Fibroblast of upper back skin (primary cell): ENCODE measurements at places on chromosomes 12 and 14.

GRCh38 chr14:50835280-50835679, 4.3 kb upstream of the NIN start:
- peak; percentile 67 for DNase-seq

DNA sequence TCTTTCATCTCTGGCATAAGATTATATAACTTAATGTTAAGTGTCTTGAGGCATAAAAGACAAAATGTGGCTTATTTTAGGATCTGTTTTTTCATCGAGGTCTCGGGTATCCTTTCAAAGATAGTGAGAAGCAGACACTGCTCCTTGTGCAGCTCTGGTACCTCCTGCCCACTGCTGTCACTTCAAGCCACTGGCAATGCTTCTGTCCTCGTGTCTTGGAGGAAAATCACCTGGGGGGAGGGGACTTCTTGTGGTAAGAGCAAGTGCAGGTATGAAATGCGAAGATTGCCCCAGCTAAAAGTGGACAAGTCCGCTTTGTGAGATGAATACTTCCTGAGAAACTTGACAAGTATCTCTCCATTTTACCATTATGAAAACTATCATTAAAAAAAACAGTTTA, 37.8 kb upstream of the DYNC1H1 start:
- DNase-seq, result no peak

DNA sequence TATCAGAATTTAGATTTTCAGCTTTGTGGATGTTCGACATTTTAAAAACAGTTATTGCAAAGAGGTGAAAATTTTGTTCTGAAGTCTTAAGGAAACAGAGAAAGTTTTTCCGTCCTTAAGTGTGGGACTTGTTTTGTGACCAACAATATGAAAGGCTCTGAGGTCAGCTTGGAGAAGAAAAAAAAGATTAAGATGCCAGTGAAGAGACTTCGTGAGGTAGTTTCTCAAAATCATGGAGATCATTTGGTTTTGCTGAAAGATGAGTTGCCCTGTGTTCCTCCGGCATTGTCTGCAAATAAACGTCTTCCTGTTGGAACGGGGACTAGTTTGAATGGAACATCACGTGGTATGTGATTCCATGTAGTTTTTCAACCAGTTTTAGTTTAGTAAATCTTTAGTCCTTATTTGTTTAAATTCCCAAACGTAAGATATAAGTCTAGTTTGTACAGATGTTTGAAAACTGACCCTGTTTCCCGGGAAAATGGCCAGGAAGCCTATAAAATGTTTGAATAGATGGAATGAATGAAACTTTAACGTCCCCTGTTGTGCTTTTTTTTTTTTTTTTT, 682 bp downstream of the KIAA0586 start:
- DNase-seq, result peak; percentile 46

DNA sequence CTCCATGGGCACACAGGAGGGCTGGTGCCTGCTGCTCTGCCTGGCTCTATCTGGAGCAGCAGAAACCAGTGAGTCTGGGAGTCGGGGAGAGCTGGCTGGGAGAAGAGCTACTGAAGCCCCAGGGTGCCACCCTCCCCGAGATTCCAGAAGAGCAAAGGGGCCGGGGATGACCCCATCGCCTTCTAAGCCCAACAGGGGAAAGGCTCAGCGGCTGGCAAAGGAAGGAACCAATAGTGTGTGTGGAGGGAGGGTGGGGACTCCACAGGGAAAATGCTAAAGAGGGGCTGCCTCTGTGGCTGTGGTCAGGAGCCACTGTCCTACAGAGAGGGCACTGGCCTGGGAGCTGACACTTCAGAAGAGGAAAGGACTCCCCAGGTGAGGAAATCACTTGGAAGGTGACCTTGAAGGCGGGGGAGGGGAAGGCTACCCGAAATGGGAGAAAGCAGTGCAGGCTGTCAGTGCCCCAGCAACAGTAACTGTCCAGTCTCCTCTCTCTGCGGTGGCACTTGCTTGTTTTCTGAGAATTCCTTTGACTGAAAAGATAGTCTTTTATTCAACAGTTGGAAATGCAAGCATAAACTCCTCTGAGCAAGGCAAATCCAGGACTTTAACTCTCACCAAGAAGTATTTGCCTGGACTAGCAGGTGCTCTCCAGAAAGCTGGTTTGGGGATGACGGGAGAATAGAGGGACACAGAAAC, 552 bp downstream of the TAPBPL start:
- peak; percentile 7 for DNase-seq

DNA sequence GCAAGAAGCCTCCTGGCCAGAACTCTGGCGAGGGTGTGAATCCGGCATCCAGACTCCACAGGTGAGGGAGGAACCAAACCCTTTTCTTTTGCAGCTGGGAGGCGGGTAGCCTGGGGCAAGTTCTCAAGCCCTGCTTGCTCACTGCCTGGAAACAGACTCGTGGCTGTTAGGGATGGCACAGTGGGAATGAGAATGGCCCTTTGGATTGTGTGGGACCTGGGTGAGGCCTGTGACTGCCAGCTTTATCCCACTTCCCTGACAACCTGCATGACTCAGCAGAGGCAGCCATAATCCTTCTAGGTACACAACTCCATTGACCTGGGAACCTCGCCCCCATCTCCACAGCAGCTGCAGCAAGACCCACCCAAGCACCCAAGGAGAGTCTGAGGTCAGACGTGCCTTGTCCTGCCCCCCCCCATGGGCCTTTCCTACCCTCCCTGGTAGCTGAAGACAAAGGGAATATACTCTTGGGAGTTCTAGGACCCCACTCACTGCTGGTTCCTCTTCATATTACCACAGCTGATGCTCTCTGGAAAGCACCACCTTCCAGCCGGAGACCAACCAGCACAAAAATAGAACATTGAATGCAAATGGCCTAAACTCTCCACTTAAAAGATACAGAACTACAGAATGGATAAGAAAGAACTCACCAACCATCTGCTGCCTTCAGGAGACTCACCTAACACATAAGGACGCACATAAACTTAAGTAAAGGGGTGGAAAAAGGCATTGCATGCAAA, 5.1 kb upstream of the GPR33 start:
- no peak for DNase-seq

DNA sequence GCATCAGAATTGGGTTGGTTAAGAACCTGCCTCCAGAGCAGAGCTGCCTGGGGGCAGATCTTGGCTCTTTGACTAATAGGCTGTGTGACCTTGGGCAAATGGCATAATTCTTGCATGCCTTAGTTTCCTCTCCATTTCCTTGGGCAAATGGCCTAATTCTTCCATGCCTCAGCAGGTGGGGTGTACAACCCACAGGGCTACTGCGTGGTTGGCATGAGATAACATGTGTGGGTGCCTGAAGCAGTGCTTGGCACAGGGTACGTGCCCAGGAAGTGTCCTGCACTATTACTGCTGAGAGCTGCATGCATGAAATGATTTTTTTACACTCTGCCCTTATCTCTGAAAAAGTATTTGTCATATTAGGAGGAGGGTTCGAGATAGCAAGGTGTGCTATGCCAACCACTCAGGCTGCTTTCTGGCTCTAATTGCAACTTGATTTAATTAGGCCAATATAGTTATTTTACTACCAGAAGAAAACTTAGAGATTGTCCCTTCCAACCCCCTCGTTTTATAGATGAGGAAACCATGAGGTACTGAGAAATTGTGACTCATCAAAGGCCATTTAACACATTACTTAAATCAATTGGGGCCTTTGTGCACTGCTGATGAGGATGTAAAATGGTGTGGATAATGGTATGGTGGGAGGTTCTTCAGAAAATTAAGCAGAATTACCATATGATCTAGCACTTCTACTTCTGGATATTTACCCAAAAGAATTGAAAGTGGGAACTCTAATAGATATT, 161.6 kb upstream of the HIF1A start:
- DNase-seq, result no peak

- peak; percentile 79 for DNase-seq
Observed at GRCh38 chr12:47307680-47308399, 228.1 kb upstream of the AMIGO2 start.

DNA sequence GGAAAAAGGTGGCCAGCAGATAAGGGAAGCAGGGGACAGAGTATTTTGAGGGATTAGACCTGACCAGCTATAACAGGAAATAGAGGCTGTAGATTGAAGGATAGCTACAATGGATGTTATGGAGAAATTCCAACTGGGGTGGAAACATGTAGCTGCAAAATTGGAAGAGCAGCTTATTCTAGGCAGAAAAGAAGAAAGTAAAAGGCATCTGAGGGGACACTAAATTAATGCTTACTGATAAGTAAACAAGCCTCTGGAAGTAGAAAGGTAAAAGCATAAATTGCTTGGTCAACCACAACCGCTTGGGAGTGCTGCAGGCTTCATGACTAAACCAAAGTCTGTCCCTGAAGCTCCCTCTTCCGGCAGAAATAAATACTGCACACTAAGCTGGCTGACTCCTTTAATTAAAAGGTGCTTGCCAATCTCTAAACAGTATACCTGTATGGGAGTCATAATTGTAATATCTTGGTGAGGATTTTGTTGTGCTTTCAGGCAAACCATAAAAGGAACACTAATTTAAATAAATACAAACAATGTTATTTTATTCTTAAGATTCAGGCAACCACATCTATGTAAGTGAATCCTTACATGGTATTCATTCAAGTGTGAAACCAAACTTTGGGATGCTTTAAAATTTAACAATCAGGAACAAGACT, 7.7 kb downstream of the UBC start:
- DNase-seq, result peak; percentile 90

DNA sequence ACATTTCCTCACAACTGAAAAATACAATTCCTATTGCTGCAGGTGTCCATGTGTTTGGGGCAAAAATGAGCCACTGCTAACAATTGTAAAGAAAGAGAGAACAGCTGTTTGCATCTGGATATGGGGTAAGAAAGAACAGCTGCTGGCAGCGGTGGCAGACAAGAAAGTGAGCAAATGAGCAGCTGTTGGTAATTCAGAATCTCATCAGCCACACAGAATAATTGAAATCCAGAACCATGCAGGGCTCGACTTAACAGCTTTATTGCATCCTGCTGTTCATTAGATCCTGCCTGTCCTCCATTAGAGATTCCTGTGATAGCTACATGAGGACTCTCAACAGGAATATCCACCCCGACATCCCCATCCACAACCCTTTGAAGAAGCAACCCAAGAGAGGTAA, 62.5 kb upstream of the TSPAN8 start:
- no peak for DNase-seq

DNA sequence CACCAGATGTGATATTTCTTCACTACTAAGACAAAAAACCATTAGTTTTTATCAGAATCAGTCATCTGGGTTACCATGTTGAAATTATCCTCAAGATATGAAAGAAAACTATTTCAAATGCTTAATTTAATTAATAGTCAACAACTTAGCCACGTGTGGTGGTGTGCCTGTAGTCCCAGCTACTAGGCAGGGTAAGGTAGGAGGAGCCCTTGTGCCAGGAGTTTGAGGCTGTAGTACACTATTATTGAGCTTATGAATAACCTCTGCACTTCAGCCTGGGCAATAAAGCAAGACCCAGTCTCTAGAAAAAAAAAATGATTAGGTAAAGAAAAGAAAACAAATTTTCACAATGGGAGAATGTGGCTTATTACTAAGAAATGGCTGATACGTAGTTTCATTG, 33.4 kb downstream of the MRPL42 start:
- DNase-seq, result no peak

DNA sequence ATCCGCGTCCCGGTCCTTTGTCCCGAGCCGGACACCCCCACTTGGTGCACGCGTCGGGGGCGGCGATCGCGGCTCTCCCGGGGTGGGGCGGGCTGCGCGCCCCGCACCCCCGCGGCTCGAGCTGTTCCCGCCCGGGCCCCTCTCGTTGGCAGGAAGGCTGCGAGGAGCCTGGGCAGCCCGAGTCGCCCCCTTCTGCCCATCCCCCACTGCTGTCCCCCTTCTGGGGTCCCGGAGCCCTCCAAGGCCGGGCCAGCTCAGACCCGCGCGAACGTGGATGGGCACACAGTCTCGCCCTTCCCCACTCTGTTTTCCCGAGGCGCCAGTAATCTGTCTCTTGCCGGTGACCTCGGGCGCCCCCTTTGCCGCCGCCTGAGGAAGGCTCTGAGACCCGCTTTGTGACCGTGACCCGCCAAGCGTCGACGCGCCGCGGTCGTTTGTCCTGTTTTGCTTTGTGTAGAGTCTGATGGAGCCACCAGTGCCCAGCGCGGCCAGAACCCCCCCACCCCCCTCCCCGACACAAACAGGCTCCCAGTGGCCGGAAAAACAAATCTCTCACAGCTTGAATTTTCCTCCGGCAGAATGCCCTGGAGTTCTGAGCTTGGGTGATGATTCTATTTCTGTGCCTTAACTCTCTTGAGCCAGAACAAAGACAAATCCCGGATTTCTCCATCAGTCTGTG, 610 bp downstream of the C14orf132 start:
- DNase-seq, result peak; percentile 16

- DNase-seq, result no peak
Observed at GRCh38 chr14:99426265-99426664, 54.4 kb downstream of the SETD3 start.

GRCh38 chr14:89681086-89682018, 264.3 kb upstream of the FOXN3 start:
- no peak for DNase-seq

DNA sequence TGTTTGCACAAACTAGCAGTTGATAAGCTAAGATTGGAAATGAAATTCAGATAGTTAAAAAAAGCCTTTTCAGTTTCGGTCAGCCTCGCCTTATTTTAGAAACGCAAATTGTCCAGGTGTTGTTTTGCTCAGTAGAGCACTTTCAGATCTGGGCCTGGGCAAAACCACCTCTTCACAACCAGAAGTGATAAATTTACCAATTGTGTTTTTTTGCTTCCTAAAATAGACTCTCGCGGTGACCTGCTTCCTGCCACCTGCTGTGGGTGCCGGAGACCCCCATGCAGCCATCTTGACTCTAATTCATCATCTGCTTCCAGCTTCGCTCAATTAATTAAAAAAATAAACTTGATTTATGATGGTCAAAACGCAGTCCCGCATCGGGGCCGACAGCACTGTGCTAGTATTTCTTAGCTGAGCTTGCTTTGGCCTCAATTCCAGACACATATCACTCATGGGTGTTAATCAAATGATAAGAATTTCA, 335.6 kb downstream of the TMEM121 start:
- no peak for DNase-seq

- DNase-seq, result no peak
Observed at GRCh38 chr14:97021571-97022168, 224.5 kb downstream of the VRK1 start.

GRCh38 chr12:128542844-128543243, 275.9 kb downstream of the TMEM132C start:
- no peak for DNase-seq

- DNase-seq, result no peak
Observed at GRCh38 chr12:56087220-56087619, 7.3 kb downstream of the ERBB3 start.

GRCh38 chr14:91068642-91069041, 8.2 kb upstream of the RPS6KA5 start:
- peak; percentile 7 for DNase-seq

DNA sequence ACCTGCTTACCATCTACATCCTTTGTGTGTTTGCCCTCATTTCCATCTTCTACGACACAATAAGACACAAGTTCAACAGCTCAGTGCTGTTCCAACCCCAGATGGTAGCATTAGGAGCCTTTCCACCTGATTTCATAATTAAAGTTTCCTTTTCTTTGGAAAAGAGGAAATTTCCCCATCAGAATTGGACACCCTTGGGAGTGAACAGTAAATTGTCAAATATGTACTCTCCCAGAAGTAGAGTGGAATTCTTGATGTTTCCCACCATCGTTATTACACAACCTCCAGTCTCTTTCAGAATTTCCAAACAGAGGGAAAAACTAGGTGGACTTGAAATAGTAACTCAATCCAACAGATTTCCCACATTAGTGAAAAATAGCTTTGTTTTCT, 337.6 kb upstream of the OR4E1 start:
- DNase-seq, result no peak
